GM23338 (cell line): ENCODE measurements at places on chromosomes 5 and 9. TPM values are rescaled to one million over a fixed set of nuclear protein-coding genes. Genes with fewer than 3 reads are reported as not detected.
A peak's percentile ranks its signal among the peaks of the same experiment; 100 is the strongest.

DNA sequence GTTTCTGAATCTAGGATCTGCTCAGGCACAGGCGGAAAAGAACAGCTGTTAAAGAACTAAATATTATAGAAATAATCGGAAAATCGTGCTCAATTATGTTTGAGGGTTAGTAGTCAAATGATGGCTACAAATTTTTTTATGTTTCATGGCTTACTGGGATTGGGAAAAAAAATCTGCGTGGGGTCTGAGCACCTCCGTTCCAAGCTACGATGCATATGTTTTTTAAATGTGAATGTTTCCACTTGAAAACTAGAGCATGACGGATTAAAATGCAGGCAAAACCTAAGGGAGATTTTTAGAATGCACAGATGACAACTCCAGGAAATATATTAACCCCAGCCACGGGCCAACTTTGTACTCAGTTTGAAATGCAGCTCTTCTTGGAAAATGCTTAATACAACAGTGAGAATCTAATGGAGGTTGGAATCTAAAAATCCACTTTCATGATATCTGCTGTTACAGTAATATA lies 5.3 kb downstream of the OTP start:
- DNase-seq = no peak

Gene SLC2A6
- 30.9 and 39.3 TPM in 2 replicates for total RNA-seq

Gene ASTN2
- 22.1 and 24.6 TPM in 2 replicates for total RNA-seq

DNA sequence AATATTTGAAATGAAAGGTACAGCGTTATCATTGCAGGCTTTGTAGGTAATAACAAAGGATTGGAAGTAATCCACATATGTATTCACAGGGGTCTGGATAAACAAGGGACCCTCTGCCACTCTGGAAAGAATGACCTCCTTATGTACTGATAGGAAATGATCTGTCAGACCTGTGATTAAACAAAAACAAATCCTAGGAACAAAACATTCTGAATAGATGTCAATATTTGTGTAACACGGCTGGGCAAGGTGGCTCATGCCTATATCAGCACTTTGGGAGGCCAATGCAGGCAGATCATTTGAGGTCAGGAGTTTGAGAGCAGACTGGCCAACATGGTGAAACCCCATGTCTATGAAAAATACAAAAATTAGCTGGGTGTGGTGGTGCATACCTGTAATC lies 42.3 kb downstream of the NSUN2 start:
- DNase-seq = no peak

Gene OR2K2
- not detected in 2 replicates for total RNA-seq

Gene ANKRD33B
- total RNA-seq = 13.0 and 15.4 TPM in 2 replicates

DNA sequence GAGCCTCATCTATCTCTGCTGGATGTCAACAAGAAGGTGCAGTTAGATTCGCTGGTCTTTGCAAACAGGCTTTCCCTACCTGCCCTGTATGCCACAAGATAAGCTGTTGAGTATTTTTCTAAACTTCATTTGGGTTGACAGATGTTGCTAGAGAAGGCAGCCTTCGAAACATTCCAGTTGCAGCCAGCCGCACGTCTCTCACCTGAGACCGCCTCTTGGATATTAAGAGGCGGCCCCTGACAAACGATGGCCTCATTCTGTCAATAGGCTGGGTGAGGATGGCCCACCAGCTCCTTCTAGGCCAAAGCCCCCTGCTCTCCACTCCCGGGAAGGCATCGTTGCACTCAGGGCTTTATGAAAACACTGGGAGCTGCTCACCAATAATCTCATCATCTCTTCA lies 181.6 kb downstream of the DAB2IP start:
- DNase-seq = no peak

GRCh38 chr9:7973123-7973522 lies 173.5 kb upstream of the DMAC1 start:
- DNase-seq = no peak

Gene SELENOP
- total RNA-seq = 11.0 and 12.7 TPM in 2 replicates

- DNase-seq = no peak
Measured at GRCh38 chr5:44318883-44319282, 70.3 kb downstream of the FGF10 start.

DNA sequence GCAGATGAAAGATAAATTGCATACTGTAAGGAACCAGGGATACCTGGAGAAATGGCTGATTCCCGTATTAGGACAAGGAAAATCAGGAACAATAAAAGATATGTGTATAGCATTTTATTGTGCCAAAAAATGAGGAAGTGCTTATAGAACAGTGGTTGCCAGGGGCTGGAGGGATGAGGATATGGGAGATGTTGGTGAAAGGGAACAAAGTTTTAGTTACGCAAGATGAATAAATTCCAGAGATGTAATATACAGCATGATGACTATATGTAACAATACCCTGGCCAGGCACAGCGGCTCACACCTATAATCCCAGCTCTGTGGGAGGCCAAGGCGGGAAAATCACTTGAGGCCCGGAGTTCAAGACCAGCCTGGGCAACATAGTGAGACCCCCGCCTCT lies 101.8 kb downstream of the CDK5RAP2 start:
- no peak for DNase-seq

GRCh38 chr9:93820667-93821306 lies 134.4 kb downstream of the BARX1 start:
- DNase-seq = peak; percentile 77

DNA sequence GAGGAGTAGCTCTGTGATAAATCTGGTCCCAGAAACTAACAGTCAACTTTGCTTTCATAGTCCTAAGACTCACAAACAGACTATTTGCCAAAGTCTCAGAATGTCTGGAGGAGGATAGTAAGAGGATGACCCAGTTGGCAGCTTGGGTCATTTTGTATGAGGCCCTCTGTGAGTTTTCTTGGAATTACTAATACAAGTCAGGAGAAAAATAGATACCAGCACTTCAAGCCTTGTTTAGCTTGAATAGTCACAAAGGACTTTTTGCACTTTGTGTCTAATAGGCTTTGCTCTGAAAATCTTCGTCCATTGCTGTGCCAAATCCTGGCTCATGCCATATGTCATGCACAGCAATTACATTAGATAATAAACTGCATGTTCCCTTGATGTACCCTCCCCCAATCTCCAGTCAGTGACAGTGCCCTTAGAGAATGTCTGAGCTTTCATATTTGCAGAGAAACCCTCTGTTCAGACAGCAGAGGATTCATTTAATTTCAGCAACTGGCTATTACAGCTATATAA lies 612.8 kb downstream of the CSNK1G3 start:
- DNase-seq = no peak

DNA sequence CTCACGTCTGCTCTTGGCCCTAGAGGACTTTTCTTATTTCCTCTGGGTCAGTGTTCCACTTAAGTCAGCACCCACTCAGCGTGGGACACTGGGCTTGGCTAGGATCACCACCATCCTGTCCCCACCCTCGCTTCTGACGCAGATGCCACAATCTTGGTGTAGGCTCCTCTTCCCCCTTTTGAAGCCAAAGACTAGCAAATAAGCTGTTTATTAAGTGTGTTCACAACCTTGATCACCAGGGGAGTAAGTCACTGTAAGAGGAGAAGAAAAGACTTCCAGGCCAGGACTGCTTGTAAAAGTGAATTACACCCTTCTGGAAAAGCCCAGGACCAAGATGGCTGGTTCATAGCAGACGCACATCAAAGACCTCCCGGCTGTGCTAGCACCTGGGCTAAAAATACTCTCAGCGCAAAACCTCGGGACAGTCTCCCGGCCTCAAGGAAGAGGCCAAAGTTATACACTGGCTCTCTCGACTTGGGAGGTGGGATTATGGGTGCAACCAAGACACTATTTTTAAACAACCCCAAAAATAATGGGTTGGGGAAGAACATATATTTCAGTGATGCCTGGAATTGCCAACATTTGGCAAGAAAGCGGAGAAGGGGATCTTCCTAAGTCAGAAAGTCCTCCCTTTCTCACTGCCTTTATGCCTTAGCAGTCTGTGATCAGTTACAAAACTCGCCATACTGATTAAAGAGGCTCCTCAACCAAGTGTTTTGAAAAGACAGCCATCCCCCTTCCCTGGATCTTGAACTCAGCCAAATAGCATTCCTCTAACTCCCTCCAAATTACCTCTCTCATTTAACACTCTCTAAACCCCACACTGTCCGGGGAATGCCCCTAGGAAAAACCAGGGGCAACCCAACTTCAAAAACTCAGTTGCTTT lies 69.4 kb downstream of the RAPGEF1 start:
- DNase-seq = no peak

DNA sequence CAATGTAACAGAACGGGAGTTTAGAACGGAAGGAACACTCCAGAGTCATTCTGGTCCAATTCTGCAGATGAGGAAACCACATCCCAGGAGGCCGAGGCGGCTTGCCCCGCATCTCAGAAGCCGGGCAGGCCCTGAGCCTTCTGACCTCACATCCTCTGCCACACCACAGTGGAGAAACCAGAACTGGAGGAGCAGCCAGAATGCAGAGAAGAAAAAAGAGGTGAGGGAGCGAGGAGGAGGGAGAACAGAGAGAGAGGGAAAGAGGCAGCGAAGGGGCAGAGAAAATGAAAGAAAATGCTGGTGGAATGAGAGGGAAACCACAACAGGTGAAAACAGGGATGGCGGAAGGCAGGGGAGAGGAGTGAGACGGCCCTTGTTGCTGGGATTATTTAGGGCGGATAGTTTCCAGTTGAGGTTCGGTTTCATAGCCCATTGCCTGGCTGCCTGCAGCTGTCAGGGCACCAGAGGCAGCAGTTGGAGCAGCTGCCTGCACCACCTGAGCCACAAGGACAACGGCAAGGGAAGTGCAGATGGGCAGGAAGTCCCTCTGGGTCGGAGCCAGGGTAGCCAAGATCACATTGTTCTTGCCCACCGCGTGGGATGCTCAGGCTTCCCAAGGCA lies at the start of gene HMHB1:
Gene HMHB1, plus strand, starts transcription at position 77 of the 621 bp plus-strand sequence.
- no peak for DNase-seq

Gene MYOT
- total RNA-seq = not detected in 2 replicates

DNA sequence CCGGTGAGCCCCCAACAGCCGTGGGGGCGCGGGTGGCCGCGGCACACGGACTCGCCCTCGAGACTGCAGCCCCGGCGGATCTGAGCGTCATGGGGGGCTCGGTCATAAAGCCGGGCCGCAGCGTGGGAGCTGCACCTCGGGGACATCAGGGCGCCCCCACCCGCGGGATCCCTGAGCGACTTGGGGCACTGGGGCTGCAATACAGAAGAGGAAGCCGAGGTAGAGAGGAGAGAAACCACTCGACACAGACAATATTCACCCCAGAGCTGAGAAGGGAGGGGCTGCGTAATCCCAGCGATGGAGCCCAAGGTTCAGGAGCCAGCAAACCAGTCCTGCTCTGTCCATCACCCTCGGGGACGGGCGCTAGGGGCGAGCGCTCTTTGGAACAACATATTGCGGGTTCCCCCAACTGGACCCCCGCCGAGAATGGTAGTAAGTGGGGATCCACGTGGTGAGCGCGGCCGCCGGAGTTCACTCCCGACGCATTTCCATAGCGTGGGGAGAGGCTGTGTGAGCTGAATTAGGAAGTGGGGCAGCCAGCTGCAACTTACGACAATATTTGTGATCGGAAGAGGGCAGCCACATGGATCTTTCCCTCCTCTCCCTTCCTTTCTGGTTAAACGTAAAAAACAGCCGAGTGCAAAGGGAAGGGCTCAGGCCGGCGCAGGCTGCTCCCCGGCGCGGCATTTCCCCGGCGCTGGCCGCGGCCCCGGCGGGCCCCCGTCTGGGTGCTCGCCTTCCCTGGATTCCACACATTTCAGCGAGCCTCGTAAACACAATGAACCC lies 9.9 kb downstream of the PTCH1 start:
- DNase-seq = peak; percentile 67

DNA sequence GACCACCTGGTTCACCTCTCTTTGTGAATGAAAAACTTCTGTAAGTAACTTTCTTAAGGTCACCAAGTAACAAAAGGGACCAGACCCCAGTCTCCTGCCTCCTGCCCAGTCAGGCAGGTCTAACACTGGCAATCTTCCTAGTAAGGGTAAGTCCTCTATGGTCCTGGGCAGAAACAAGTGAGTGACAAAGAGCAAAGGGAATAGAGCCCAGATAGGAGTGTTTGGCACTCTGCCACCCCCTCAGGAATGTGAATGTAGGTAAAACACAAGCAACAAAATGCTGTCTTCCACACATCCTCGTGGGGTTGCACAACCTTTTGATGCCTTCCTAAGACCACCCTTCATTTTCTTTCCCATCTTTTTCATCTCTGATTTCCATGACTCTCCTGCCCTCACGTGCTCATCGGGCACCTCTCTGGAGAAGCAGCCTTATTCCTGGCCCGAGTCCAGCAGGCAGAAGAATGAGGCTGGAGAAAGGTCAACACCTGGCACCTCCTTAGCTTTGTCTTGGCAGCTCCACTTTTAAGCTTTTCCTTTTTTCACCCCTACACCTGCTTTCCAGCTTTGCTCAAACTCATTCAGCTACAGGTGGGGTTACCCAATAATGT lies 90.2 kb upstream of the LHFPL2 start:
- no peak for DNase-seq

GRCh38 chr9:73178044-73178443 lies 26.4 kb downstream of the ANXA1 start:
- no peak for DNase-seq

- DNase-seq = no peak
Measured at GRCh38 chr5:130549884-130550561, 615.0 kb downstream of the HINT1 start.

Gene NPM1
- total RNA-seq = 2,727 and 5,242 TPM in 2 replicates

Gene FOXD1
- total RNA-seq = 0.12 and 0.42 TPM in 2 replicates

Gene TRIP13
- 44.4 and 44.8 TPM in 2 replicates for total RNA-seq

DNA sequence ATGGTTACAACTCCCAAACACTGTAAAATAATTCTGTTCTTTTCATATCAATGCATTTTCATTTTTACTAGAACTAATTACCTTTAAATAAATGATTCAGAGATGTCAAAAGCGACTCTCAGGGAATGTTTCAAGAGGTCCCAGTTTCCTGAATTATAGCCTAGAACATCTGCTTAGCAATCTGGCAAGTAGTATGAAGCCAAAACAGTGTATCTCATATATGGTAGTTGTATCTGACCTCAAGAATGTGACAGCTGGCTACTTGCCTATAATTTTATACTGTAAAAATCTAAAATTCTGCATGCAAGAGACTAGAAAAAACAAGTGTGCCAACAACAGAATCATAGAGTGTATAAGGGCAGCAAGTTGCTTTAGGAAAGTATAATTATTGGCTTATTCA lies 187.7 kb upstream of the POU5F2 start:
- DNase-seq = no peak

Gene INSL6
- total RNA-seq = not detected in 2 replicates

Gene OMD
- not detected in 2 replicates for total RNA-seq

Gene CMYA5
- 0.49 and 1.2 TPM in 2 replicates for total RNA-seq

Gene HBEGF
- total RNA-seq = 2.0 and 2.9 TPM in 2 replicates

- DNase-seq = peak; percentile 55
Measured at GRCh38 chr5:90366948-90367347, 42.6 kb downstream of the CETN3 start.

GRCh38 chr9:91334053-91334452 lies 27.7 kb downstream of the AUH start:
- no peak for DNase-seq

Gene ARAP3
- 32.8 and 33.2 TPM in 2 replicates for total RNA-seq

Gene CTXN3
- total RNA-seq = not detected in 2 replicates
